Endothelial cell of coronary artery (primary cell): ENCODE measurements at places on chromosomes 7 and 10. TPM values are rescaled to one million over a fixed set of nuclear protein-coding genes. Genes with fewer than 3 reads are reported as not detected.

FKBP6 gene
- not detected in 2 replicates for total RNA-seq

ADAMTS14 gene
- 0.19 TPM in 1 of 2 replicates, not detected in the other for total RNA-seq

TRIL gene
- under 0.01 and 0.09 TPM in 2 replicates for total RNA-seq

ITPRID1 gene
- not detected in 2 replicates for total RNA-seq

EGR2 gene
- 0.09 and 0.18 TPM in 2 replicates for total RNA-seq

DDC gene
- not detected in 2 replicates for total RNA-seq

SLC13A1 gene
- not detected in 2 replicates for total RNA-seq

AFAP1L2 gene
- 1.9 and 2.8 TPM in 2 replicates for total RNA-seq

GPNMB gene
- total RNA-seq: 0.27 and 0.47 TPM in 2 replicates

HTR5A gene
- not detected in 2 replicates for total RNA-seq

MOGAT3 gene
- not detected in 2 replicates for total RNA-seq

OPN1SW gene
- not detected in 2 replicates for total RNA-seq

RALA gene
- 86.7 and 135 TPM in 2 replicates for total RNA-seq

R3HCC1L gene
- 13.0 and 17.7 TPM in 2 replicates for total RNA-seq

ANKRD7 gene
- total RNA-seq: 0.18 and 0.19 TPM in 2 replicates

HOXA4 gene
- 0.18 and 0.85 TPM in 2 replicates for total RNA-seq

HGF gene
- total RNA-seq: 0.09 and 4.0 TPM in 2 replicates

FAM53B gene
- total RNA-seq: 13.2 and 14.5 TPM in 2 replicates

SNCG gene
- total RNA-seq: 74.1 and 90.4 TPM in 2 replicates

DPYSL4 gene
- total RNA-seq: 14.7 and 36.4 TPM in 2 replicates

TMEM229A gene
- total RNA-seq: not detected in 2 replicates

ELMO1 gene
- total RNA-seq: 38.6 and 45.1 TPM in 2 replicates

AKR1E2 gene
- 7.1 and 16.5 TPM in 2 replicates for total RNA-seq

NMT2 gene
- 49.8 and 81.8 TPM in 2 replicates for total RNA-seq

EVX1 gene
- total RNA-seq: not detected in 2 replicates

SFRP4 gene
- total RNA-seq: 0.09 and 8.9 TPM in 2 replicates

MGMT gene
- total RNA-seq: 4.9 and 9.5 TPM in 2 replicates

SLC26A3 gene
- total RNA-seq: not detected in 2 replicates

HOXA6 gene
- total RNA-seq: 0.36 and 1.3 TPM in 2 replicates

FIS1 gene
- total RNA-seq: 267 and 300 TPM in 2 replicates

CDHR1 gene
- not detected in 2 replicates for total RNA-seq

TSC22D4 gene
- total RNA-seq: 27.9 and 32.6 TPM in 2 replicates

BMPR1A gene
- total RNA-seq: 6.3 and 10.7 TPM in 2 replicates
